Renal cortical epithelial cell (primary cell): ENCODE measurements at places on chromosomes 11 and 22. TPM values are rescaled to one million over a fixed set of nuclear protein-coding genes. Genes with fewer than 3 reads are reported as not detected.
A peak's percentile ranks its signal among the peaks of the same experiment; 100 is the strongest.

GRCh38 chr22:46195487-46196165 is 45.3 kb downstream of the PPARA start:
- DNase-seq = no peak

DNA sequence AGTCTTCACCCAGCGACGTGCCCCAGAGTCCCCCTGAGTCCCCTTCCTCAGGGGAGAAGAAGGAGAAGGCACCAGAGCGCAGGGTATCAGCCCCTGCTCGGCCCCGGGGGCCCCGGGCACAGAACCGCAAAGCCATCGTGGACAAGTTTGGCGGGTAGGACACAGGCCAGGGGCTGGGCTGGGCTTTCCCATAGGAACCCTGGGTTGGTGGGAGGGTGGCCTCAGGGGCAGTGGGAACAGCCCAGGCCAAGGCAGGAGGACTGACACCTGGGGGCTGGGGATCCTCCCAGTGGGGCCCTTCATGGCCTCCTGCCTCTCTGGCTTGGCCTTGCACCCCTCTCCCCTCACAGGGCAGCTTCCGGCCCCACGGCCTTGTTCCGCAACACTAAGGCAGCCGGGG is 8.5 kb downstream of the SMTNL1 start:
- no peak for DNase-seq

GRCh38 chr11:94494126-94494680 is 419 bp downstream of the ANKRD49 start:
- DNase-seq = peak; percentile 9

DNA sequence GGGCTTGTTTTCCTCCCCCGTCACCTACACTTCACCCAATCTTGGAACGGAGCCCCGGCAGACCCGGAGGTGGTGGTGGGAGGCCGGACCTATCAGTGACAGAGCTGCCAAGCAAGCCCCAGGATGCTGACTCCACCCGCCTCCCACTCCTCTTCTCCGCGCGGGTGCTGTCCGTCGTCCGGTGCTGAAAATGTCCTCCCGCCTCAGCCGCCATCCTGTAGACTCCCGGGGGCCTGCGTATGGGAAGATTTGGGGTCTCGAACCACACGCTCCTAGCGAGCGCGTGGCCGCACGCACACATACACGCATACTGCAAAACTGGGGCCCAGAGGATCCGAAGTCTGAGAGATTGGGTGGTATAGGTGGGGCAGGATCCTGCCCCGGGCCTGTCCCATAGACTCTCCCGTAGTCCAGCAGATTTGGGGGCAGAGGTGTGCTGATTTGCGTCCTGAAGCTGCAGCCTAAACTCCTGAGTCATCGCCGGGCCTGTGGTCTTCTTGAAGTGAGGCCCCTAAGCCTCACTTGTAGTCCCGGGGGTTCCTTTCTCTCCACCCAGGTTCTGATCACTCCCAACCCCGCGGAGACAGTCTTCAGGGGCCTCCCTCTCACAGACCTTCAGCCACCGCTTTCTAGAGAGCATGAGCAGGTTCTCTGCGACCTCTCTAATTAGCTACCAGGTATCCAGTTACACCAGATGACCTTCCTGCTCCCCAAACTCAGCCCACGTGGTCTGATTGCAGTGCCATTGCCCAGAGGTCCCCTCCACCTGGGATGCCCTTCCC is 796 bp upstream of the YIF1A start:
- no peak for DNase-seq

DNA sequence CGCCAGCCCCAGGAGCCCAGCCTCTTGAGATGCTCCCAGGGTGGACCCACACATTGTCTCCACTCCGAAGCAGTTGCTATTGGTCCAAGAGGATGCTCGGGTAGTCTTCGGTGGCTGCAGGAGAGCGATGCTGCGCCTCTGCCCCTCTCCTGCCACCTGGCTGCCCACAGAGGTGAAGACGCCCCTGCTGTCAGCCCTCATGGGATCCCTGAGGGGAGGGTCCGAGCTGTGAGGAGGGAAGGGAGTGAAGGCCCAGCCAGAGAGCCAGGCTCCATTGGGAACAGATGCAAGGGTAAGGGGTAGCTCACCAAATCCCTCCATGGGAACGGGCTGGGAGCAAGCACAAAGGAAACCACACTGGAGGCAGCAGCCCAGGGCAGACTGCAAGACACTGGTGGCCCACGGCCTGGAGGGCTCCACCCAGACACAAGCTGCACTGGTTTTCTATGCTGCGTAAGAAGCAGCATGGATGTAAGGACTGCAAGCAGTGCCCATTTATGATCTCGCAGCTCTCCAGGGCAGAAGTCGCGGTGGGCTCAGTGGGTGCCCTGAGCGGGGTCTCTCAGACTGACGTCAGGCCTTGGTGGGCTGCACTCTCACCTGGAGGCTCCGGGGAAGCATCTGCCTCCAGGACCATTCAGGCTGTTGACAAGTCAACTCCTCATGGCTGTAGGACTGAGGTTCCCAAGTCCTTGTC is 15.7 kb downstream of the TSPAN32 start:
- no peak for DNase-seq

- DNase-seq = no peak
These were observed 158.3 kb upstream of the MTMR2 start for GRCh38 chr11:96082002-96082899.

DNA sequence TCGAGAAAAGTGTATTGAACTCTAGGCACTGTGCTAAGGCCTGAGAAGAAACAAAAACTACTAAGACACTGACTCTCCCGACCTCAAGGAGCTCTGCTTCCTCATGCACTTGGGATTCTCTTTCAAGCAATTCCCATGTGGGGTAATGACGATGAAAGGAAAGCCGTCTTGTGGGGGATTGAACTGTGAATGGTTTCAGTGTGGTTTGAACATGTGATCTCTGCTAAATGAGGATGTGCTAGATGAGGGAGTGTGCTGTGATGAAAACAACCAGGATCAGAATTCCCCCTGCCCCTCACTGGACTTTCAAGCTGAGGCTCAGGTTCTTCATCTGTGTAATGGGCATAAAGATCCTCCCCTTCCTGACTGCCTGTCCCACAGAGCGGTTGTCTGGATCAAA is 74.9 kb downstream of the DEPDC5 start:
- no peak for DNase-seq

GRCh38 chr11:11856638-11857037 is 14.9 kb downstream of the USP47 start:
- peak; percentile 80 for DNase-seq

Gene ANO9
- 9.2 and 10.8 TPM in 2 replicates for total RNA-seq

Gene CD3G
- not detected in 2 replicates for total RNA-seq

Gene MMP12
- 0.80 TPM in 1 of 2 replicates, not detected in the other for total RNA-seq

Gene CCDC15
- total RNA-seq = 0.17 and 0.50 TPM in 2 replicates
